NCI-H1436 treated with DMSO at 0.1 percent for 48 hours (cell line): ENCODE measurements at places on chromosomes 7 and 10.

DNA sequence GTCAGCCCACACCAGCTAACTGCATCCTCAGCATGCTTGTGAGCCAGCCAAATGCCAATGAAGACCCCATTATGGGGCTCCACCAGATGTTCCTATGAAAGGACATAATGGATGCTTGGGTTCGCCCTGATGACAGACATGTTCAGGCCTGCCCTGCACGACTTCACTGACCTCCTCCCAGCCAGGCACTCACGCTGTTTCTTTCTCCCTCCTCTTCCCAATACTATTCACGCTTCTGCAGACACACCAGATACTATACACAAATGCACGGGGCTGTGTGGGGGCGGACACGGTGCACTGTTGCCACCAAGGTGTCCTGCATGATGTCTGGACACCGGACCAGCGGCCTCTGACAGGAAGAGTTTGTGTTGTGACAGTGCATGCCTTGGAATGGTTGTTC, 284.2 kb downstream of the PRPF18 start:
- no peak for DNase-seq

- DNase-seq: no peak
Measured at GRCh38 chr10:32103721-32104120, 47.5 kb upstream of the KIF5B start.

DNA sequence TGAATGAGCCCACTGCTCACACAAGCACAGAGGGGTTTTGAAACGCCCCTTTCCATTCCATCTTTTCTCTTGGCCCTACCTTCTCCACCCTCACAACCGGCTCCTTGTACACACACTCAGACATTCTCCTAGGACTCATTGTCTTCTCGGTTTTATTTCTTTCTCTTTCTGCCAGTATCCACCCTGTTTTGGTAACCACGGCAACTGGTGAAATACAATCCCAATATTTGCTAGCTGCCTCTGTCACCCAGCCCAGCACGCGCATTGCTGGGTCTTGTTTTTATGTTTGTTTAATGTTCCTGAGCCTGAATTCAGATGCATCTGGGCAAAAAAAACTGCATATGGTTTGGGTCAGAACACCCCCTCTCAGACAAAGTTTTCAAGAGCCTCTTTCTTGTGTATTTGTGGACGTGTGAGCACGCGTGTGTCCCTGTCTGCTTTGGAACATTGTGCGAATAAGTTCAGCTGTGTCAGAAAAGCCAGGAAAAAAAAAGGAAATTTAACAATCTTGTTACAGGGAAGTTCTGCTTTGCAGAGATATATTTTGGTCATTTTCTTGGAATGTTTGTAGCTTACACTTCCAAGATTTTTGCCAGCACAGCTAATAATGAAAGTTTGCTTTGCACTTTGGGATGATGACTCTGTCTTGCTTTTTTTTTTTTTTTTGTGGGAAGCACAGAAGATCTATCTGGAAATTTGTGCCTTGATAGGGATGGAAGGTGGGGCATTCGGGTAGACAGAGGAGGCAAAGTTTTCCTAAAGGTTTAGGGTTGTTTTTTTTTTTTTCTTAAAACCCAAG, 225.9 kb downstream of the TRIL start:
- DNase-seq: no peak

DNA sequence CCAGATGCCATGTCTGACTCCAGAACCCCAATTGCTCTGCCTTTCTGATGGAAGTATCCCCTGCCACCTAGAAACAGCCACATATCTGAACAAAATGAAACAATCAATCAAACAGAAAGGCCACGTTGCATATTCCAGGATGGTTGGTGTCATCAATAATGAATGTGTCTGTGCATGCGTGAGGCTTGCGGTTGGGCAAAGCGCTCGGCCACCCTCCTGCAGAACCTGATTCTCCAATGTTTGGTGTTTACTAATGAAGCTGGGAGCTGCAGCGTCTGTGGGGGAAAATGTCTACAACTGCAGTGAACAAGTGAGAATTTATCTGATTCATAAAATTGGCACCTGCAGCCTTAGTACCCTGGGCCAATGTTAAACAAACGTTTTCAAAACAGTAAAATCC, 121.2 kb upstream of the ADARB2 start:
- no peak for DNase-seq

DNA sequence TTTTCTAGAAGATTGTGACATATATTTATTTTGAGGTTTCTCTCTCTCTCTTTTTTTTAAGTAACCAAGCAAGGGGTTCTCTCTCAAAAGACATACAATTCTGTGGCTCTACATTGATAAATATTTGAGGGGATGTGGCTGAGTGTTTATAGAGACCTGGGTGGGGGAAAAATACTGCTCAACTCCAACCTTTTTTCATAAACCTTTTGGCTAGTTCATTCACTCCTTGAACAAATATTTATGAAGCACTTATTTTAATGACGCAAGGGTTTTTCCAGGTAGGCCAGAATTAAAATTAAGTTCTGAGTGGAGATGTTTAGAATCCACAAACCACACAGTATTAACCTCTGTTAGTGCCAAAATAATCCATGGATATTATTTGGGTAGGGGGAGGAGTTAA, 100.2 kb downstream of the PTPRE start:
- no peak for DNase-seq
